Fibroblast of lung (primary cell): ENCODE measurements at places on chromosomes 2 and 18. TPM values are rescaled to one million over a fixed set of nuclear protein-coding genes. Genes with fewer than 3 reads are reported as not detected.

- DNase-seq, result no peak
Observed at GRCh38 chr18:55356815-55357214, 231.2 kb downstream of the TCF4 start.

Gene PLB1
- total RNA-seq, result 1.3 and 1.8 TPM in 2 replicates

- DNase-seq, result peak; percentile 36
Observed at GRCh38 chr18:69518989-69519388, 118.3 kb downstream of the DOK6 start.

GRCh38 chr2:134338208-134338607, 84.3 kb downstream of the MGAT5 start:
- no peak for DNase-seq

Gene MC4R
- total RNA-seq, result not detected in 2 replicates

DNA sequence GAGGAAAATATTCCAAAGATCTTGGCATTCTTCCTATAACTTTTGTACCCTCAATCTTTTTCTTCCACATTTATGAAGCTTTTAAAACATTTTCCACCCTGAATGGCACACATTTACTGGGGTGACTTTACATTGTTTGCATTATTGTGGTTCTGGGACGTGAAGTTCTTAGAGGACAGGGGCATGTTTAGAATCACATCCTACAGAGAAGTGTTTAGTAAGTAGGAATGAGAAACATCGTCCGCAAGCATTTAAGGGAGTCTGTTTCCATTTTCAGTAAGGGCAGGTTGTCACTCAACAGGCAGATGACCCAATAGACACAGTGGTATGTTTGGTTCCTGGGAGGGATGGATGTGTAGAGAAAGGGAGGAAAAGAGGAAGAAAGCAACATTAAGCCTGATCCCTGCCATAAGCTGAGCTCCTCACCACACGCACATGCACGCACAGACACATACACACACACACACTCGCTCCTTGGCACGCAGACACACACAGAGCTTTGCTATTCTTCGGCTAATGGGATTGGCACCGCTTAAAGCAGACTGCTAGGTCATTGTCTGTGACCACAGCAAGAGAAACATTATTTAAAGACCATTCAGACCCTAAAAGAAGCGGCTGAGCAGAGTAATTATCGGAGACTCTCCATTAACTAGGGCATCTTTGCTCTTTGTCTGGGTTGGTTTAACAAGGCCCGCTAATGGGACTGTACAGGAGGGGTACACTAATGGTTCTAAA, 14.2 kb upstream of the PLEKHM3 start:
- peak; percentile 46 for DNase-seq

DNA sequence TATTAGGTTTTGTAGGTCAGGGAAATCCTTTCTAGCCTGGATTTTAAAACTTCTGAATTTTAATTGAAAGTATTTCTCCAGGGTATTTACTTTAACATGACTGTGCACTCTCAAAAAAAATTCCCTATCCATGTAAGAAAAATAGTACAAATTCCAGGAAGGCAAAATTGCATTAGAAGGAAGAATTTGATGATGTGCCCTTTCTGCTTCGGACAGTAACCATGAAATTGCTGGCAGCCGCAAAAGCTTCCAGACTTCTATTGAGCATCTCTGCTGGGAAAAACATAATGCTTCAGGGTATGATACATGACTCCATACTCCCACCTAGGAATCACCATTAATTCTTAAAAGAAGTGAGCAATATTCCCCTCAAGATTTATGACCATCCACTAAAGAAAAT, 17.2 kb upstream of the KLF7 start:
- DNase-seq, result peak; percentile 80

DNA sequence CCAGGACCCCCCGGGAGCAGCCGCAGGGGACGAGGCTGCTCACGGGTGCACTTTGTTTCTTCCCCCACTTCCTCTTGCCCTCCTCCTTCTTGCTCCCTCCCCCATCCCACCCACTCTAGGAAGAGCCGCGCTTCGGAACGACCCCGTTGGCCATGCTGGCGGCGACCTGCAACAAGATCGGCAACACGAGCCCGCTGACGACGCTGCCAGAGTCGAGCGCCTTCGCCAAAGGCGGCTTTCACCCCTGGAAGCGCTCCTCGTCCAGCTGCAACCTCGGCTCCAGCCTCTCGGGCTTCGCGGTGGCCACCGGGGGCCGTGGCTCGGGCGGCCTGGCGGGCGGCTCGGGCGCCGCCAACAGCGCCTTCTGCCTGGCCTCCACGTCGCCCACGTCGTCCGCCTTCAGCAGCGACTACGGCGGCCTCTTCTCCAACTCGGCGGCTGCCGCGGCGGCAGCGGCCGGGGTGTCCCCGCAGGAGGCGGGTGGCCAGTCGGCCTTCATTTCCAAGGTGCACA, 1.3 kb downstream of the SP9 start:
- peak; percentile 42 for DNase-seq

- DNase-seq, result no peak
Observed at GRCh38 chr2:45975752-45976517, 321.3 kb upstream of the EPAS1 start.

Gene CNGA3
- total RNA-seq, result under 0.01 TPM in 2 replicates

DNA sequence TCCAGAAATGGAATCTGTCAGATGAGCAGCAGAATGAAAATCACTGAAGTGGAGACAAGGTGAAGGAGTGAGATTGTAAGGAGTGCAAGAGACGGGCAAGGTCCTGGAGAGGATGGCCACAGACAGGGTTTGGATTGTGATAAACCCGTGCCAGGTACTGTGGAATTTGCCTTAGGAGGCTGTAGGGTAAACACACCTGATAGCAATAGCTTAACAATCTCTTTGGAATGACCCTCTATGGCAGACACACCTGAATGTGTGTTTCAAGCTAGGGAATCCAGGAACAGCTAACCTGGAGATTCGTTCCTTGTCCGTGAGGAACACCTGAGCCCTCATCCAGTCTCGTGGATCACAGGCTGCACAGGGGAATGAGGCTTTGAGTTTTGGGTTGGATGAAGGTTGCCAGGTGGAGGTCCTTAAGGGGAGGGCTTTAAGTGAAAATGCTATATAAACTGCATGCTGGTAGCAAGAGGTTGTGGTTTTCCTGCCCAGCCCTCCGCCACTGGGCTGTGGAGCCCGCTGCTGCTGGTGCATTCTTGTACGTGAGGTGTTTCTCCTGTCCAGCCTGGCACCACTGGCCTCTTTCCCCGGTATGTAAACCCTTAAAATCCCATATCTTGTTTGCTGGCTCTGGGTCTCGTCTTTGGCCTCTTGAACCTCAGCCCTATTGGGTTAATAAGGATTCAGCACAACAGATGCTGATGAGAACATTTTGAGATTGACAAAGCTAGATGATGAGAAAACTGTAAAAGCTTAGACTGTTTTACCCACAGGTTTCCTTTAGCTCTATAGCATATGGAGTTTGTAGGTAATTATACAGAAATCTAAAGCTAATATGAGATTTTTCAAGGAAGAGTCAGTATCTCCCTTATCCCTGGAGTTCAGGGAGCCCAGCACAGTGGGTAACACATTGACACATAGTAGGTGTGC, 117.9 kb downstream of the ARHGAP15 start:
- no peak for DNase-seq

Gene TMEM237
- total RNA-seq, result 16.7 and 23.8 TPM in 2 replicates

DNA sequence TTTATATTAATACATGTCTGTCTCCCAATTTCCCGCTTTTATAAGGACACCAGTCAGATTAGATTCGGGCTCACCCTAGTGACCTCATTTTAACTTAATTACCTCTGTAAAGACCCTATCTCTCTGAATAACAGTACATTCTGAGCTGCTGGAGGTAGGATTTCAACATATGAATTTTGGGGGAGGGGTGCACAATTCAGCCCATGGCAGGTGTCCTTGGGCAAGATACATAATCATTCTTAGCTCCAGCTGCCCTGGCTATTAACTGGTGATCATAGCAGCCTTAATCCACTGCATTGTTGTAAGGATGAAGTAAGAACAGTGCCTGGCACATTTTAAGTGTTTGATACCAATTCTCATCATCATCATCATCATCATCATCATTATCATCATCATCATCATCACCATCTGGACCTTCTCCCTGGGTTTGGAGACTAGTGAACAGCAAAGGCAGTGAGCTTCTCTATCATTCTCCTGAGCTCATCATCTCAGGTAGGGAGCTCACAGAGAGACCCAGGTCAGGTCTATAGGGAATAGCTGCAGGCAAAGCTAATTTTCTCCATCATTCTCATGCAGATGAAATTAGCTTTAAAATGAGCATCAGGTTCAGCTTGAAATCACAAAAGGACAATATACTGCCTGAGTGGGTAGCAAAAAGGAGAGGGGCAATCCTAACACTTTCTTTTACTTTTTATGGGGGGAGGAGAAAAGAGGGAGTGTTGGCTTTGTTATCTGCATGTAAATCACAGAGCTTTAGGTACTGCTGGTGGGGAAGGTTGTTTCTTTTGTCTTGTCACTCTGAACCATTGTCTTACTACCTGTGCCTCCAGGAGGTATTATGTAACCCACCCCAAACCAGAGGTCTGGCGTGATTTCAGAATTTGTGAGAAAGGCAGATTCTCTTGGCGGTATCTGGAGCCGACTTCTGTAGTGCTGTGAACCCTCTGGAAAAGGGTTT, 125.5 kb upstream of the SPRED2 start:
- no peak for DNase-seq

GRCh38 chr18:9894454-9895068, 8.8 kb downstream of the TXNDC2 start:
- DNase-seq, result no peak

Gene CMPK2
- total RNA-seq, result 0.26 and 0.33 TPM in 2 replicates

GRCh38 chr2:239106966-239107365, 259.1 kb downstream of the TWIST2 start:
- DNase-seq, result no peak

- no peak for DNase-seq
Observed at GRCh38 chr2:15058721-15059157, 426.2 kb downstream of the LRATD1 start.

- peak; percentile 14 for DNase-seq
Observed at GRCh38 chr2:228181098-228182019, at the start of gene SPHKAP. SPHKAP (minus strand) TSS chr2:228181687; CDS start chr2:228181598, 89 bp downstream.

Gene TRAPPC8
- total RNA-seq, result 51.1 and 64.2 TPM in 2 replicates

GRCh38 chr2:205730701-205731582, 48.6 kb downstream of the NRP2 start:
- peak; percentile 83 for DNase-seq

DNA sequence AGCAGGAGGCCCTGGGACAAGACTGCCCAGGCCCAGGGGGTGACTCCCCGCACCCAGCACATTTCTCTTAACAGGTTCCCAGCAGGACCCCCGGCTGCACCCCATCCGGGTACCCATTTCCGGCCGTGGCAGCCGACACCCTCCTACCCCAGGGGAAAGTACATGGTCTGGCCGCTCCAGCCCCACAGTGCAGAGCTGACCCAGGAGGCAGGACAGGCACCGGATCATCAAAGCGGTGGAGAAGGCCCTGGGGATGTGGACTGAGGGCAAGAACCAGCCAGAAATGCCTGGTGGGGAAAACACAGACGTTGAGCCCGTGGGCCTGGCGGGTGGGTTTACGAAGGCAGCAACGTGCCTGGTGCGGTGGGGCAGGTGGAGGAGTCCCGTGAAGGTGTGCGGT, 79.5 kb upstream of the GPC1 start:
- DNase-seq, result no peak
